ENCODE measurements at places on chromosomes 13 and 19.
A peak's percentile ranks its signal among the peaks of the same experiment; 100 is the strongest.

- no peak for DNase-seq
These were observed 8.2 kb upstream of the UBL3 start for GRCh38 chr13:29858667-29859066.

DNA sequence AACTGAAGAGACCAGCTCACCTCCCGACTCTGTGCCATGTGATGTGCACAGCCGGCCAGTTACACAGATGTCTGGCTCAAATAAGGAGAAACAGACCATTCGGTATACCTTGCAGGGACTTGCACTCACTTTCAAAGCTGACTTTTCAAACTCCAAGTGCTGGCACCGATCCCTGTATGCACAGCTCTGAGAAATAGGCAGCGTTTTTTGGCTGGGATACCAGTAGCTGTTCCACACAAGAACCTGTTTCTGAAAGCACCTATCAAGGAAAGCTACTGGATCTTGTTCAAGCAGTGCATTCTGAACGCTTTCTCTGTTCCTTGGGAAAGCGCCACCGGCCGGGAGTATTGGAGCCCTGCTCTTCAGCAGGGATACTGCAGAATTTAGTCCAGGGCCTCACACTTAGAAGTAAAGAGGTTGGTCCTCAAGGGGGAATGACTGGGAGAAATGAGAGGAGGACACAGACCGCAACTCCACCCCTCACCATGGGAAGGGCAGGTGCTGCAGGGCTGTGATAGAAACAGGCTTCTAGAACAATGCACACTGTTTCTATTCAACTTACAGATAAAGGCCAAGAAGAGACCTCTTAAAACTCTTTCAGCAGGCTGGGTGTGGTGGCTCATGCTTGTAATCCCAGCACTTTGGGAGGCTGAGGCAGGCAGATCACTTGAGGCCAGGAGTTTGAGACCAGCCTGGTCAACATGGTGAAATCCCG, 53.6 kb upstream of the PABPC3 start:
- no peak for DNase-seq

GRCh38 chr13:50401721-50402465, 386.6 kb downstream of the KCNRG start:
- no peak for DNase-seq

DNA sequence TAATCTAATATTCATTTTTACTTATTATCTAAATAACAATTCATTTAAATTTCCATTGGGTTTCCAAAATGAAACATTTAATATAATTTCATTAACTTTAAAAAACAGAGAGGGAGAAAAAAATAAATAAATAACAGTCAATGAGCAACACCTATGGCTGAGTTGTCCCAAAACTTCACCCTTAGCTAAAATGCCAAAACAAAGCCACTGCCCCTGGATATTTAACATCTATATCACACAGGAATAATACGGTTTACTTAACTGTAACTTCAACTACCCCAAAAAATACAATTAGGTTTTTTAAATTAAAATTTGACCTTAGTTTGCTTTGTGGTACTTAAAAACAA, 541 bp downstream of the ELF1 start:
- DNase-seq, result no peak

GRCh38 chr19:11766597-11767591, at the start of gene ZNF441:
Gene ZNF441 (plus strand): TSS chr19:11767000. CDS start chr19:11767194, 194 bp downstream.
- DNase-seq, result peak; percentile 94

DNA sequence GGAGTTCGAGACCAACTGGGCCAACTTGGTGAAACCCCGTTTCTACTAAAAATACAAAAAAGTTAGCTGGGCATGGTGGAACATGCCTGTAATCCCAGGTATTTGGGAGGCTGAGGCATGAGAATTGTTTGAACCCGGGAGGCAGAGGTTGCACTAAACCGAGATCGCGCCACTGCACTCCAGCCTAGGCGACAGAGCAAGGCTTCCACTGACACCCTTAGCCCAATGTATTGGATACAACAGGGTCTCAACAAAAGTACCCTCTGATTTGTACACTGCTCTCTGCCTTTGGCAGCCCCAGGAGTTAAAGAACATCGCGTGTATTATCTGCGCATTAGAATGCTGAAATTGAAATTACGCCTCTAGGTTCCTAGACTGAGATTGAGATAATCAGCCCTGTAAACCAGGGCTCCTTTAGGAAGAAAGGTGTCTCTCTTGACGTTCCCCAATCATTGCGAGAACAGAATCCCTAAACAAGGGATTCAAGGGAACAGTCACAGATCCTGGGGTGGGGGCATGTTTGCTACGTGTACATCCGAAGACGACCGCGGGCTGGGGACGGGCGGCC, 21.9 kb downstream of the IPO5 start:
- no peak for DNase-seq

GRCh38 chr13:107907065-107907805, 308.1 kb downstream of the LIG4 start:
- no peak for DNase-seq

- no peak for DNase-seq
These were observed 12.6 kb downstream of the LSM4 start for GRCh38 chr19:18310118-18310909.

DNA sequence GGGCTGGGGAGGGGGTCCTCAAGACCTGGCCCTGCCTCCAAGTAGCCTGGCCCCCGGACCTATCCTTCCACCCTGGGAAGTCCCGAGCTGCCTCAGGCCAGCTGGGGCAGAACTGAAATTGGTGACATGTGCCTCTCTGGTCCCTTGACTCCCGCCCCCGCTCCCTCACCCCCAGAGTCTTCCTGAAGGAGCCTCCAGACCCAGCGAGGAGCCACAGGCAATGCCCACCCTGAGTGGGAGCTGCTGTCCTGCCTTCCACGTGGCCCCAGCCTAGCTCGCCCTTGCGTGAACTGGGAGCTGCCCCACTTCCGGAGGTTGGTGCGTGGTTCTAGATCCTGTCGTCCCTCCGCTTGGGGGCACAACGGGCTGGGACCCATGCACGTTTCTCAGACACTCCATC, 34.6 kb downstream of the CEBPA start:
- no peak for DNase-seq

DNA sequence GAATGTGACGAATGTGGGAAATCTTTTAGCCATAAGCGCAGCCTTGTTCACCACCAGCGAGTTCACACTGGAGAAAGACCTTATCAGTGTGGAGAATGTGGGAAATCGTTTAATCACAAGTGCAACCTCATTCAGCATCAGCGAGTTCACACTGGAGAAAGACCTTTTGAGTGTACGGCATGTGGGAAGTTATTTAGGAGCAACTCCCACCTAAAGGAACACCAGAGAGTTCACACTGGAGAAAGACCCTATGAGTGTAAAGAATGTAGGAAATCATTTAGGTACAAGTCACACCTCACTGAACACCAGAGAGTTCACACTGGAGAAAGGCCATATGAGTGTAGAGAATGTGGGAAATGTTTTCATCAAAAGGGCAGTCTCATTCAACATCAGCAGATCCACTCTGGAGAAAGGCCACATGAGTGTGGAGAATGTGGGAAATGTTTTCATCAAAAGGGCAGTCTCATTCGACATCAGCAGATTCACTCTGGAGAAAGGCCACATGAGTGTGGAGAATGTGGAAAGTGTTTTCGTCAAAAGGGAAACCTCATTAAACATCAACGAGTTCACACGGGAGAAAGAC, 7.6 kb downstream of the ZNF776 start:
- DNase-seq, result no peak

DNA sequence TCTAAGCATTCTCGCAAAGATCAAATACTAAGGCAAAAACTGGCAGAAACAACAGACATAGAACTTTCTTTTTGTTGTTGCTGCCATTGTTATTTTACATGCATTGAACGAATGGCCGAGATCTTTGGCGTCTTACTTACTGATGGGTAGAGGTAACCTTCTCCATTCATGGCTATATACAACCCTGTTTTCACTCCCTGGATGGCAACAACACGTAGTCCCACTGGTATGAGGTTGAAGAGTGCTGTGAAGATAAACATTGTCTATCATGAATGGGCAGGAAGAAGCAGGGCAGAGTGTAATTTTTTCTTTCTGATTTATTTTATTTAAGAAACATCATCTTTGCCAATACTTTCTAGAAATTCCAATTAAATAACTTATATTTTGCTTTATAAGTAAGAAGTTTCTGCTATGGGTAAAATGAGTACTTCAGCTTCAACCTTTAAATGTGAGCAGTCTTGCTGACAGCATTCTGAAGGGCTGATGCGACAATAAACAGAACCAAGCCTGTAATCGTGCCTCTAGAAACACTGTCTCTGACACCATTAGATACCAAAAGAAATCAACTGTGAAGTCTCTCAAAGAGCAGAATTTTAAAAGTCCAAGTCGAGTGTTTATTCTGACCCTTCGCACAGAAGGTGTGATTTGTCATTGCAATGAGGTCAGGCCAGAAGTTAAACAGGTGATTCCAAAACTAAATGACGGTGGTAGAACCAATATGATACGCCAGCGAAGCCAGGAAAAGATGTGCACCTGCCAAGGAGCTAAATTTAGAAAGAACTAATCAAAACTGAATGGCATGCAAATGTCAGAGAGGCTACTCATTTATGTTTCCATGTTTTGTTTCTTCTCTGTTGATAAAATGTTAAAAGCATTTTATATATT, 416.4 kb downstream of the ITGBL1 start:
- DNase-seq, result no peak

- no peak for DNase-seq
These were observed 183.3 kb downstream of the KDM4B start for GRCh38 chr19:5152013-5152763.

DNA sequence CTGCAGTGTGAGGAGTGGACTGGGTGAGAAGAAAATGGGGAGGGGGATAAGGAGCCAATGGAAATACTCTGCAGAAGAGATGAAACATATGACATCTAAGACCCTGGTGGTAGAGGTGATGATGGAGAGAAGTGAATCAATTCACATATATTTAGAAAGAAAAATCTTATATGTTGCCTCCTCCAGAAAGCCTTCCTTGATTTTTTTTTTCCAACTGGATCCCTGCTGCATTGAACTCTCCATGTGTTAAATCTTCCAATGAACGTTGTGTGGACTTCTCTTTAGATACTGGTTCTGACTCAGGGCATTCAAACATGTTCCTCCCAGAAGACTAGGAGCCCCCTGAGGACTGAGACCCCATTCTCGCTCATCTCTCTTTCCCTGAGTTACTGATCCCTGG, 348.3 kb downstream of the TSHZ3 start:
- DNase-seq, result no peak

DNA sequence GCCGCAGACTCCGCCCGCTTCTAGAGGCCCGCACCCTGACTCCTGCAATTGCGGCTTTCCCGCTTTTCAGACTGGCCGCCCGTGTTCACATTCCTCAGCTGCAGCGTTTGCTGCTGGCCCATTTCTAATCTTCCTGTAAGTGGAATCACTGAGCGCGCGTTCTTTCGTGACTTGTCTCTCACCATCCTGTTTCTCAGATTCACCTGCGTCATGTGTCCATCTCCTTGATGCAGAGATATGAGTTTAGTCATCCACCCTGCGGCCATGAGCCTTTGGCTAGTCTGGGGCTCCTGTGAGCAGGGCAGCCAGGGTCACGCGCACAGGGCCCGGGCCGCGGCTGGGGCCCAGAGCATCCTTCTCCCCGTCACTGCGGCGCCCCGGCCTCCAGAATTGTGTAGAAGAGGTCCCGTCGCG, 110.0 kb downstream of the CRYL1 start:
- DNase-seq, result no peak

- DNase-seq, result no peak
These were observed 471.5 kb downstream of the TSHZ3 start for GRCh38 chr19:30877661-30878113.

- DNase-seq, result no peak
These were observed 952.5 kb upstream of the ATXN8OS start for GRCh38 chr13:69155136-69155535.

DNA sequence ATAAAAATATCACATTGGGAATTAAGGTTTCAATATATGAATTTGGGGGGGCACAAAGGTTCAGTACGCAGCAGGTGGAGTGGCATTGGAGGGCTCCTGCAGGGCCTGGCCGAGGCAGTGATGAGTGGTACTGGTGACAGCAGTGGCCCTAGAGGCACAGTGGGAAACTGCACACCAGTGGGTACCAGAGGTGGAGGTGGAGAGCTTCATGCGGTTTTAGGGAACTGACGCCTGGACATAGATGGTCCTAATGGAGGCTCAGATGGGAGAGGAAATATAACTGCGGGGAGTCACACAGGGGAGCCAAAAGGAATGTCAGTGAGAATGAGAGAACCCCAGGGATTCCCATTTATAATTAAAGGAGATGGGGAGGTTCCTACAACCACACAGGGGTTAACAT, 156.2 kb downstream of the COG6 start:
- DNase-seq, result no peak

DNA sequence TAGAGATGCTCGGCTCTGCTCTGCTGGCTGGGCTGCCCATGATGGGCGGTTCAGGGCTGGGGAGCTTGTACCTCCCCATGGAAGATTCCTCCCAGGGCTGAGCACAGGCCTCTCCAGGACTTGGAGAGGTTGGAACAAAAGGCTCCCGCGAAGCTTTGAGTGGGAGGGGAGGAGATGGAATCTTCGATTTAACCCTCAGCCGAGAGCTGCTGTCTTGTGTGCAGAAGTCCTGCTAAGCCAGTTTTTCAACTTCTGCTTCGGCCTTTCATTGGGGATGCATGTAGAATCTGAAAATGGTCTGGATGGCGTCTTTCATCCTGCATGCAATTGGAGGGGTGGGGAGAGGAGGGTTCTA, 163.3 kb downstream of the KDM4B start:
- no peak for DNase-seq

DNA sequence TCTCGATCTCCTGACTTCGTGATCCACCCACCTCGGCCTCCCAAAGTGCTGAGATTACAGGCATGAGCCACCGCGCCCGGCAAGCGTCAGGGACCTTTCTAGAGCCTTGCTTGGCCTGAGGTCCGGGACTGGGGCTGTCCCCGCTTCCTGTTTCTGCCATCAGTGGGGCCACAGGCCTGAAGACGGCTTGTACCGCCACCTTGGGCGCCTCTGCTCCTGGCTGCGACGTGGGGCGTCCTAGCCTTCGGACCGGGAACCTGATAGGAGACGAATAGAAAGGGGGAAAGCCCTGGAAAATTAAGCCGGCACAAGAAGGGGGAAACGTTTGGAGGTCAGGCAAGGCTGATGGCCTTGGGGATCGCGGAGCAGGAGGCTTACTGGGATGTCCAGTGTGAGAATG, 35.1 kb downstream of the RNF6 start:
- no peak for DNase-seq

- no peak for DNase-seq
These were observed 67.7 kb upstream of the SERP2 start for GRCh38 chr13:44305917-44306370.

DNA sequence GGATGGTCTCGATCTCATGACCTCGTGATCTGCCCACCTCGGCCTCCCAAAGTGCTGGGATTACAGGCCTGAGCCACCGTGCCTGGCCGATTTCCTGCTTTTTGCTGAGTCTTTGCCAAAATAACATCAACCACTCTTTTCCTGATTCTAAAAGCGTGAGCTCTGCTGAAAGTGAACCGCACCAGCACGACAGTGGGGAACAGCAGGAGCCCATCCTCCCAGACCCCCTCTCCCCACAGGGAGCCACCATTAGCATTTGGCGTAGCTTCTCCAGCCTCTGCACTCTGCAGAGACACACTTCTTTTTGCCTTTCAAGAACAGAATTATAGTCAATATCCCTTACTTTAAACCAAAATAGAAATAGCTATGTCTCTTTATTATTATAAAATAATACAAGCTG, 41.3 kb downstream of the MYH14 start:
- DNase-seq, result no peak

Data from stimulated activated CD8-positive, alpha-beta memory T cell treated with anti-CD3 and anti-CD28 coated beads, Interleukin-7, amount 100 ng/mL, for 24 hours (primary cell).